Hindlimb muscle (tissue), 1 donor: ENCODE measurements at places on chromosomes 7 and 10.

- no peak for DNase-seq
Observed at GRCh38 chr10:99708428-99709012, 23.4 kb downstream of the COX15 start.

DNA sequence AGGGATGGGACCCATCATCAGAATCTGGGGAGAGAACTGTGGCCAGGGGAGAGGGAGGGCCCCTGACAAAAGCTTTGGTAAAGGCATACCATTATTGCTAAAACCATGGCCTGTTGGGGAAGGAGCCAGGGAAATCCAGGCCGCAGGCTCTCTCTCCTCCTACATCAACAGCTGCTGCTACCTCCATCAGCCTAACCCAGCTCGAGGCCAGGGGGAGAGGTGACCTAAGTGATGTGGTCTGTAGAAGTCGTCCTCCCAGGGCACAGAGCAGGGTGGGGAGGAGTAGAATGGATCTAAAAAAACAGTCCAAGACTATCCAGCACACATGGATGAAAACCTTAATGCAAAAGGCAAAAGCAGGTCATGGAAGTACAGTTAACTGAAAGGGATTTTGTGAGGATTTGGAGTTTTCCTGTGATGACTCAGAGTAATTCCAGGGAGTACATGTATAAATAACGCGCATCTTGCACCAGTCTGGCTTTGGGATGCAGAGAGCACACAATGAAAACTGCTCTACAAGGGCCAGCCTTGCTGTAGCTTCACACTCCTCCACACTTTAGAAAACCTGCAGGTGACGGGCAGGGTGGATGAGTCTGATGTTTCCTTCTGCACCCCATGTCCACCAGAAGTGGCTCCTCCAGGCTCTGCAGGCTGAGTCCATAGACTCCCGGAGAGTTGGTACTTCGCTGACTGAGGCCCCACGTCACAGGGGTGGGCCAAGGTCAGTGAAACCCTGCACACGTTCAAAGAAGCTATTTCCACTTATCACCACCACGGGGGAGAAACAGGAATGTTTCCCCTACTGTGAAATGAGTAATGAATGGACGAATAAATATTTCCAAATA lies 38.5 kb upstream of the MSMB start:
- no peak for DNase-seq

GRCh38 chr7:30791114-30791513 lies 19.9 kb downstream of the MINDY4 start:
- DNase-seq = no peak

- no peak for DNase-seq
Observed at GRCh38 chr7:27361522-27361921, 118.9 kb downstream of the EVX1 start.

GRCh38 chr10:74189999-74190421 lies 39.0 kb downstream of the ADK start:
- peak; percentile 26 for DNase-seq

DNA sequence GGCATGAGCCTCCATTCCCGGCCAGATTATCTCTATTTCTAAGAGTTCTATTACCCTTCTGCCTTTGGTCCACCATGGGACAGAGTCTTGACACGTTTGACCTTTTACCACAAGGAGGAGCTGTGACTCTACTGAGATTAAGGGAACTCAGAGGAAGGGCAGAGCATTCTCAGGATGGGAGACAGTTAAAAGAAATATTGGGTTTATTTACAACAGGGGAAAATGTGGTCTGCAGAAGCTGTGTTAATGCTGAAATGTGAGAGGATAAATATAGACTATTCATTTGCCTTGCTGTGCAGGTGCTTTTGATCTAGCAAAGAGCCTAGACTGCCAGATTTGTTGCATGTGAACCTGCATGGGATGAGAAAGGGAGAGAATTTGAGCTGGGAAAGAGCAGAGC lies 45.8 kb upstream of the PRSS58 start:
- DNase-seq = peak; percentile 4

- DNase-seq = no peak
Observed at GRCh38 chr7:50591480-50592438, 26.6 kb upstream of the DDC start.

- DNase-seq = no peak
Observed at GRCh38 chr7:27999829-28000228, 180.8 kb downstream of the JAZF1 start.

- DNase-seq = no peak
Observed at GRCh38 chr7:78194611-78195010, 396.0 kb downstream of the PHTF2 start.

GRCh38 chr10:34967335-34967880 lies 122.7 kb downstream of the CUL2 start:
- DNase-seq = peak; percentile 9

- DNase-seq = peak; percentile 43
Observed at GRCh38 chr7:55571511-55572377, 558 bp downstream of the VOPP1 start.

DNA sequence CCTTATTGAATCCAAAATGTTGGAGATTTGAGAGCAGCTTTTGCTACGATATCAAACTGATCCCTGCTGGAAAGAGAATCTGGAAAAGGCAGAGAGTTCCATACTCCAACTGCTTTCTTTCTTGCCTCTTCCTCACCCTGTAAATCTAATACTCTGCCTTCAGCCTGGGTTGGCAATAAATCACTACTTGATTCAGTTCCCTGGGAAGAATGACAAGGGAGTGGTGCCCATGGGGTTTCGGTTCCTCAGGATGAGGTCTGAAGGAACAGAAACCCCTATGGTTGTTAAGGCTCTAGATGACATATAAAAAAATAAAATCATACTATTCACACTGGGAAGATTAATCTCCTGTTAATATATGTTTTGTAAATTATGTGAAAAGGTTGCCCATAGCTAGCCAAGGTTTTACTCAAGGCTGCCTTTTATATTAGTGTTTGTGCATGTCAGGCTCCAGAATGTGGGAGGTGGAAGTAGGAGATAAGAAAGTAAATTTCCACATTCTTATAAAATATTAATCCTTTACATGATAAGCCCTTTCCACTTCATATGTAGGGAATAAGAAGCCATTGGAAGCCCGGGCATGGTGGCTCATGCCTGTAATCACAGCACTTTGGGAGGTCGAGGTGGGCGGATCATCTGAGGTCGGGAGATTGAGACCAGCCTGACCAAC lies 106.2 kb upstream of the CACNA2D1 start:
- DNase-seq = no peak

- no peak for DNase-seq
Observed at GRCh38 chr7:6395898-6396595, 51.7 kb downstream of the DAGLB start.

GRCh38 chr10:4602764-4603491 lies 223.1 kb upstream of the AKR1E2 start:
- no peak for DNase-seq
